ENCODE measurements at places on chromosomes 2 and 18.

GRCh38 chr2:238855299-238855698 is 7.4 kb downstream of the TWIST2 start:
- no peak for DNase-seq

- DNase-seq: no peak
These were observed 392.5 kb downstream of the IRS1 start for GRCh38 chr2:226407135-226407534.

DNA sequence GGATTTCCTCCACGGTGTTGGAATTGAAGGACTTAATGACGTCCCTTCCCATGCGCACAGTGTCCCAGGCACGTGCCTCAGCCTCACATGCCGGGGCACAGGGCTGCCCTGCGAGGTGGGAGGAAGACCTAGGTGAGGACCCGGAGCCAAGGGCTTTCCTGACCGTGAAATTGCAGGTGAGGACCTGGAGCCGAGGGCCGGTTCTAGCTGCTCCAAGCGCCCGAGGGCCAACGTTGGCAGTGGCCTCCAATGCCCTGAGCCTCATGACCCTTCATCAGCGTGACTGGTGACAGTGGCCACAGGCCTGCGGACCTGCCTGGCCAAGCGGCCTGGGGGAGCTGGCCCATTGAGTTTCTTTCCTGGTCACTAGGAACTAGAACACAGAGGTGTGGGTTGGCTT is 338.2 kb upstream of the MYT1L start:
- no peak for DNase-seq

- no peak for DNase-seq
These were observed 12.0 kb upstream of the SATB2 start for GRCh38 chr2:199469514-199470360.

GRCh38 chr2:6921321-6921922 is 4.2 kb downstream of the RNF144A start:
- no peak for DNase-seq

GRCh38 chr18:11071300-11071699 is 78.1 kb downstream of the PIEZO2 start:
- no peak for DNase-seq

- peak; percentile 19 for DNase-seq
These were observed 1.9 kb downstream of the LIMS2 start for GRCh38 chr2:127673291-127674069.

DNA sequence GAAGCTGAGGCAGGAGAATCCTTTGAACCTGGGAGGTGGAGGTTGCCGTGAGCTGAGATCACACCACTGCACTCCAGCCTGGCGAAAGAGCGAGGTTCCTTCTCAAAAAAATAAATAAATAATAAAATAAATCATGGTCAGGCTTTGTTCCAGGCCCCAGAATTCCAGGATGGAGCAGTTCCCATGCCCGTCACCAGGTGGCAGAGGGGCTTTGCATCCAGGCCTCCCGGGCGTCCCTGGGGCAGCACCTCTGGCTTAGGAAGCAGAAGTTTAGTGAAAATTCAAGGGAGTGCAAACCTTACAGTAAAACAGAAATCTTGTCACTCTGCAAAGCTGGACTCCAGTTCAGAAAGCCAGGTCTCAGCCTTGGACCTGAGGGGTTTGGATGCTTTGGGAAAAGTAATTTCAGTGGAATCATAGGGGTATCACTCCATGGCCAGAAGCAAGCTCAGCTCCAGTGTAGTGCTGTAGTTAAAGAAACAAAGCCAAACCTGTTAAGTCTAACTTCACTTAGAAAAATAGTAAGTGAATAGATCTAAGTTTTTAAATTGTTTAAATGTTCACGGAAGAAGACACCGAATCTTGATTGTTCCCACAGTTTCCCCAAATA is 512.7 kb downstream of the CMPK2 start:
- DNase-seq: peak; percentile 34

- no peak for DNase-seq
These were observed at the start of gene CDH2 for GRCh38 chr18:28176948-28177827. TSS of gene CDH2 (minus strand) at chr18:28177130. CDS start at chr18:28177022, 108 bp downstream.

DNA sequence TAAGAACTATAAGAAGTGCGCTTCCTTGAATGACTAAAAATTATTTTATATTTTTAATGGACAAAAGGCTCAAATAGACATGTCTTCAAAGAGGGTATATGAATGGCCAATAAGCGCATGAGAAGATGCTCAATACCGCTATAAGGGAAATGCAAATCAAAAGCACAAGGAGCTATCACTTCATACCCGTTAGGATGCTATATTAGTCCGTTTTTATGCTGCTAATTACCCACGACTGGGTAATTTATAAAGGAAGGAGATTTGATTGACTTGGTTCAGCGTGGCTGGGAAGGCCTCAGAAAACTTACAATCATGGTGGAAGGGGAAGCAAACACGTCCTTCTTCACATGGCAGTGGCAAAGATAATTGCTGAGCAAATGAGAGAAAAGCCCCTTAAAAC is 20.5 kb upstream of the PPP4R1 start:
- DNase-seq: no peak

DNA sequence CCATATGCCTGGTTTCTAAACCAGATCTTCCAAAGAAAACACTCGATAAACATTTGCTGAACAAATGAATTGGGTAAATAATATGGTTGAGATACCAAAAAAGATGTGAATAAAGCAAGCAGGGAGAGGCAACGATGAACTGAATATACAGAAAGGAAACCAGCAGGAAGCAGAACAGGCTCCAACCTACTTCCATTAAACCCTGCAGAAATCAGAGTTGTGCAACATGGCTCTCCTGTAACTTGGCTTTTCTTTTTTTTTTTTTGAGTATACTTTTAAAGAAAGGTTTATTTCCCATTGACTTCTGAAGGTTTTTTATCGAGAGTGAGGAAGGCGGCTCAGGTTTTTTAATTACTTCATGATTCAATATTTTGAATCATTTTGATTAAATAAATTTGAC is 23.5 kb downstream of the ITSN2 start:
- peak; percentile 18 for DNase-seq

DNA sequence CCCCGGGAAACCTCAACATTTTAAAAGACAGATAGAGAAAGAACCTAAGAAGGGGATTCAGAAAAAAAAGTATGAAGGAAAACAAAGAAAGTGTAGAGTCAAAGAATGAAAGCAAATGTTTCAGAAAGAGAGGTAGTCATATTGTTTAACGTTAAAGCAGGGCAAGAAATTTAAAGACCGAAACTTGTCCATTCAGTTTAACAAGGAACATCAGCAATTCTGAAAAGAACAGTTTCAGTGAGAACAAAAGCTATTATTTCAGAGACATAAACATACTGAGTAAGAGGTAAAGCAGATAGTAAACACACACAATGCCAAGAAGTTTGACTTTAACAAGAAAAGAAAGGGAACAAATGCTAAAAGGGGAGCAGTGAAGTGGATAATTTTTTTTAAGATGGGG is 41.1 kb downstream of the MBD2 start:
- DNase-seq: no peak

DNA sequence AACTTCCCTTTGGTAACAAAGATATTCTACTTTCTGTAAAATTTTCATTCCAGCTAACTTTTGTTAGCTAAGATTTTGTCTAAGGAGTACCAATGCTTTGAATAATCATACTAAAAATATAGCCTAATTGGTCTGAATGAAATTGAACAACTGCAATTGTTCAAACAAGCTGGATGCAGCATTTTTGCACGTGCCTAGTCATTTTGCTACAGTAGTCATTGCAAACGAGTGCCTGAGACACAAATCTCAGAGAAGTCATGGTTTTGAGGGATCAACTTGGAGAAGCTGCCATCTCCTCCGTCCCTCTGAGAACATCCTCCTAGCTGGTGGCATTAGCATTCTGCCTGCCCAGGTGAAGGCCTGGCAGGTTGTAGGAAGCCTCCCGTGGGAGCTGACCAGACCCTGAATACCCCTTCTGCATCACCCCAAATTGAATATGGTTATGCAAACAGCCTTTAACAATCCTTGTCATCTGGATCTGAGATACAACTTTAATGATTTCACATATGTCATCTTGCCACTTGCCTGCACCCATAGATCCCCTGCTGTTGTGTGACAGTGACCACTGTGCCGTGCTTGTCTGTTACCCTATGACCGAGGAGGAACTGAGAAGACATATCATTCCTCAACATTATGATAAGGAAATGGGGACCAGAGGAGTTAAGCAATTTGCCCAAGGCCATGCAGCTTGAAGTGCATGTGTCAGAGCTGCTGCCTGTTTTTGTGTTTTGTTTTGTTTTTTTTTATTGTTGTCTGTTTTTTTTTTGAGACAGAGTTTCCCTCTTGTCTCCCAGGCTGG is 29.1 kb upstream of the MGAT4A start:
- peak; percentile 79 for DNase-seq

DNA sequence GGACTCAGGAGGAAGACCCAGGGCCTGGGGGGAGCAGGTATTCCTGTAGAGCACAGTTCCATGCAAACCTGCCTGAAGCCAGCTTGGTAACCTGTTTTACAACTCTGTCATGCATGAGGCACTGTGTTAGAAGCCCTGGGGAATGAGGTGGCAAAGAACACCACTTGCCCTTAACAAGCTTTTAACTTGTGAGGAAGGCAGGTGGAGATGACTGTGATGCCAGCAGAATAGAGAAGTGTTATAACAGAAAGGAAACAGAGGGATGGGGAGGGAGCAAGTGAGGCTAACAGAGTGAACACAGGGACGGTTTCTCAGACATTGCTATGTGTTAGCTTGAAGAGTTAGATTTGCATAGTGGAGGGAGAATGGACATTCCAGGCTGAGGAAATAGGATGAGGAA is 11.5 kb upstream of the IL1A start:
- peak; percentile 57 for DNase-seq

DNA sequence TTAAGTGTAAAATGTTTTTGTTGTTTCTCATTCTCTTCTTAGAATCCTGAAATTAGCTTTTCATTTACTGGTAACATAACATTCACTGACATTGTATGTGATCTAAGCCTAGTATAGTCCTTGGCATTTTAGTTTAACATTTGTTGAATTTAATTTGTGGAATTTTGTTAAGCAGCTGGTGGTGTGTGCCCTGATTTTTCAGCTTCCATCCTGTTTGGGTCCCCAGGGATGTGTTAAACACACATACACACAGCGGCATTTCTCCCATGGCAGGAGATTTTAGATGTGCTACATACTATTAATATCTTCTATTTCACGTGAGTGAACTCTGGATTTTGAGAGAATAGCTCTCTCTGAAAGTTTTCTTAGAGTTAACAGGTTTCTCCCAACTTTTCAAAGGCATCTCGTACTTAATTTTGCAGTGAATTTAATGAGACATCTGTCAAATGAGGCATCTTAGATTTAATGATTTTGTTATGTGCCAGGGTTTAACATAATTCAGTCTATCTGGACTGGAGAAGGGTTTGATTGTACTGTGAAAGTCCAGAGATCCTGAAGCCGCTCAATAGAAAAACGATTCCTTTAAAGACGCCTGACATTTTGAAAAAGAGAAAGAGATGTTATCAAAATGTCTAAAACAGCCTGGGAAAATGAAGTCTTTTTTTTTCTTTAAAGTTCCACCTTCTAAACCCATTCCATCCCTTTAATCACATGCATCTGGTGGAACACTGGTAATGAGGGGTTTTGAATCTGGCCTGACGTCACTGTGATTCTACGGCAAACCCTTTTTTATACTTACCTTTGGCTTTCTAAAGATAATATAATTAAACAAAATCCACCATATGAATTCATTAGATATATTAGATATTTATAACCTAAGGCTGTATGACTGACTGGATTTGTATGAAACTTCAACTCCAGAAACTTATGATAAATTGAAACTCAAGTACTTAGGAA is 6.8 kb downstream of the PHLPP1 start:
- no peak for DNase-seq

- no peak for DNase-seq
These were observed 25.9 kb downstream of the TMSB10 start for GRCh38 chr2:84931384-84931821.

DNA sequence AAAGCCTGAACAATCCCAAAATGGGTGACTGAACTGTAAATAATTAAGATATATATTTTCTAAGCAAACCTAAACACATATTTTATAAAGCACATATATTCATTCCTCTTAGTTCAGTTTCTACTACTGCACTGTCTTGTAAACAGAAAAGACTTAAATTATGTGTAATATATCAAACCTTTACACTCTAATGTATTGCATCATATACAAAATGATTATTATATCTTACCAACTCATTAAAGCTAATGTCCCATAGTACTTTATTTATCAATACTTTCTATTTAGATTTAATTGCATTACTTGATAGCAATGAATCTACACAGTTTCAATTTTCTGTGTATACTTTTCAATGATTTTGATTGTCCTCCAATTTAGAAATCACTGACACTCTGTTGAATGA is 111.0 kb downstream of the TMEM247 start:
- no peak for DNase-seq

- no peak for DNase-seq
These were observed 218.3 kb upstream of the SMAD7 start for GRCh38 chr18:49169037-49169521.

- DNase-seq: peak; percentile 96
These were observed 392.1 kb upstream of the HS6ST1 start for GRCh38 chr2:128710729-128711128.

DNA sequence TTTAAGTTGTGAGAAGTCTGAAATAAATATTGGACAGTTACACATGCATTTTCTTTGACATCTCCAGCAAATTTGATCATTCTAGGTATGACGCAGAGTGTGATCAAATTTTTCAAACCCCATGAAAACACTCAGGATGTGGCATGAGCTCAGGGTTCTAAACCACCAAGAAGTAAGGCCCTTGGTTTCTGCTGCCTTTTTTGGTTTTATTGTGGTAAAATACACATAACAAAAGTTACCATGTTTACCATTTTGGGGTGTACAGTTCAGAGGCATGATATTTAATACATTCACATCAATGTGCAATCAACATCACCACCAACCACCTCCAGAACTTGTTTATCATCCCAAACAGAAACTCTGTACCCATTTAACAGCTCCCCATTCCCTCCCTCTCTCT is 64.3 kb upstream of the TTN start:
- DNase-seq: no peak

DNA sequence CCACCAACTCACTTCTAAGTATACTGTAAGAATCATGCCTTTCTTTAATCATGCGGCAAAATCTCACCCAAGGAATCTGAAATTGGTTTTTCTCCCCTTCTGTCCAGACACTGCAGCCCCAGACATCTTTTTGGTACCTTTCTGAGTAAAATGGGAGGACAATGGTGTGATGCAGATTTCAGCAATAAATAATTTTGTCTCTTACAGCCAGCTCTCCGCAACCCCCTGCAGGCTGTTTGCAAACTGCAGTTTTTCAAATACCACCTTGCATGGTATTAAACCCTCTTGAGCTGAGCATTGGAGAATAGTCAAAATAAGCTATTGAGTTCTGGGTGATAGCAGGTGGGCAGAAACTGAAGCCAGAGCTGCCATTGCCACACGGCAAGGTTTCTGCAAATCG is 32.2 kb downstream of the GPR39 start:
- DNase-seq: peak; percentile 27

GRCh38 chr18:52815651-52816050 is 475.7 kb downstream of the DCC start:
- DNase-seq: no peak

DNA sequence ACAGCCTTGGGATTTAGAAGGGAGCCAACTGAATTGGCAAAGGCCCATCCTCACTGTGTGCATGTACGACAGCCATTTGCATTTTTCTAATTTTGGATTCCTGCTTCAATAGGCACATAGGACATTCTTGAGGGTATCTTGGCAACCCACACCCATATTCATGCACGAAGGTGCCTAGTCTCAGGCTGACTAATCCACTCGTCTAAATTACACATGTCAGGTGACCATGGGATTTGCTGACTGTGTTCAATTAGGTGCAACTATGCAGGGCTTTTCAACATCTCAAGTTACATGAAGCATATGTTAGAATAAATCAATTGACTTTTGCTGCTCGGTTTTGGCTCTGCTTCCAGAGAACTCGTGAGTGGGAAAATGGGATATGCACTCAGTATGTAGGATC is 249.7 kb downstream of the SP3 start:
- DNase-seq: no peak

All from NB4 (cell line).